SHP77 treated with DMSO at 0.1 percent for 48 hours (cell line): ENCODE measurements at places on chromosomes 4 and X.
A peak's percentile ranks its signal among the peaks of the same experiment; 100 is the strongest.

GRCh38 chr4:6917461-6918271 is 8.0 kb downstream of the TBC1D14 start:
- peak; percentile 88 for DNase-seq

GRCh38 chrX:117768861-117769604 is 347.6 kb downstream of the KLHL13 start:
- no peak for DNase-seq

DNA sequence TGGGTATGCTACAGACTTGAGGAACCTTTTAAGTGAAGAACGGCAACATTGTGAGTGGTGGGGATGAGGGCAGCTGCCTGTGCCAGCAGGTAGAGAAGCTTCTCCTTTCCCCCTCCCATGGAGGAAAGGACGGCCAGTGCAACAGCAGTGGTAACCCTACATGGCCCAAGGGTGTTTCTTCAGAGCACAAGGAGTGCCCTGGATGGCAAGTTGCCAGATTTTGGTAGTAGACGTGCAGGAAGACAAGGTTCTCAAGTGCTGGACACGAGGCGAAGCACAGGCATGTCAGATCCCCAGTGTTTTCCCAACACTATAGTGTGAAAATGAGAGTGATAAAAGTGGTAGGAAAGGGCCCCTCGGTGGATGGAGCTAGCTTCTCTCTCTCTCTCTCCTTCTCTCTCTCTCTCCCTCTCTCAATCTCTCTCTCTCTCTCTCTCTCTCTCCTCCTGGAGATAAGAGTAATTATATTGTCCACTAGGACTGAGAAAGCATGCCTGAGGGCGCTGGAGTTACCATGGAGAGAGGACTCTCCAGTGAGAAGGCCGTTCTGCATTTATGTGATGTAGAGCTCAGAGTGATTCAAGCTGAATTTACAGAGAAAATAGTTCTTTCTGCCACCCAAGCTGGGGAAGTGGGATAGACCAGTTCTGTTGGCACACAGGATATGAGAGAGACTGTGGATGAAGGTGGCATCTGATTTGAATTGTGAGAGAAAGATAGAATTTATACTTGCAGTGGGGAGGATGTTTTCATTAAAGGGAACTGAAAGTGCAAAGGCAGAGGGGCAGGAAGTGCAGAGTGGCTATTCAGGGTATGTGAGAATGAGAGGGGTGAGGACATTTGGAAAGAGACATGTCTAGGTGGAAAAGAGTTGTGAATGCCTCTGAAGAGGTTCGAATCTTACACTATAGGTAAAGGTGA is 25.7 kb upstream of the TRPC3 start:
- DNase-seq, result no peak

- DNase-seq, result no peak
These were observed 1263.5 kb downstream of the PCDH7 start for GRCh38 chr4:31983677-31984076.

DNA sequence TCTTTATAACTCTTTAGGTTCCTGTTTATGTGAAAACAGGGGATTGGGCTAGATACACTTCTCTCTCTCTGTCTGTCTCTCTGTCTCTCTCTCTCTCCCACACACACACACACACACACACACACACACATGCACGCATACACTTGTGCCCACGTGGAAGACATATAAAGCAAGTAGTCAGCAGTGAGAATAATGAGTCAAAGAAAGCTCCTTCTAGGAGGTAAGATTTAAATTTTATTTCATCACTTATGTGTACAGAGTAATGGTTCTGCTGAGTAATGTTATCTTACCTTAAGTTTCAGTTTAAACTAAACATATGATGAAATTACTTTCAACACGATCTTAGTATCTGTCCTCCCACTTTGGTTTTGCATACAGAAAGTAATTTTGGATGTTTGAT is 243.0 kb upstream of the TEX13A start:
- DNase-seq, result no peak

GRCh38 chr4:3522326-3522640 is 9.9 kb downstream of the LRPAP1 start:
- no peak for DNase-seq

GRCh38 chr4:176675810-176676209 is 116.9 kb downstream of the VEGFC start:
- no peak for DNase-seq

GRCh38 chr4:128848461-128848860 is 39.0 kb downstream of the JADE1 start:
- DNase-seq, result no peak

DNA sequence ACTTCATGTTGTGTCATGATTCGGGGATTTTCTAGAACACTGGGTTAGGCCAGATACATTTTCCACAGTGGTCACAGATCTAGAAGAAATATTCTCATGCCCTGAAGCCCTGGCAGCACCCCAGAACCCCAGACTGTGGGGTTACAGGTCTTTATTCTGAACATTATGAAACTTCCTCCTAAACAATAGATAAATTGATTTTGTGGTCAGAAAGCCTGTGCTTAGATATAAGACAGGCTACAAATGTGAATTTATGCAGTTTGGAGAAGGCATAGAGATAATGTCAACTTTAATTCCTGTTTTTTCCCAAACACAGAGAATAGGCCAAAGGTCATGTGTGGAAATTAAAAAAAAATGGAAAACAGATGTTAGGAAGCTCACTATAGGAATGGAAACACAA is 492.9 kb downstream of the SPRY1 start:
- DNase-seq, result no peak

- DNase-seq, result no peak
These were observed 11.1 kb upstream of the GABRE start for GRCh38 chrX:151985531-151985930.

GRCh38 chr4:140046016-140046415 is 108.0 kb downstream of the MAML3 start:
- no peak for DNase-seq

DNA sequence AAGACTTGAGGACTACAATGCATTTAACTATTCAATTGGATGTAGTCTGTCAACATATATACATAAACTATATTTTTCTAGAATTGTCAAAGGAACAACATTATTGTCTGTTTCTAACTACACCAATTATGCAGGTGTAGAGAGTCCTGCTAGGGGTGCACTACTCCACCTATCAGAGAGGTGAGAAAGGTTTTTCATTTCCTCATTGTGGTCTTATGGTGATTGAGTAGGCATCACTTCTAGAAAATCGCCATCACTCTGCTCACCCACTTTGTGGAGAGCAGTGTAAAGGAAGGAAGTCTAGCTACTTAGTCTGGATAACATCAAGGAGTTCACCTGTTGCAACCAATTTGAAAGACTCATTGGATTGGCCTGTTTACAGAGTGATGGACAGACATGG is 4.4 kb upstream of the ADH1C start:
- DNase-seq, result no peak
